Muscle of back (tissue), 13 donors: ENCODE measurements at places on chromosomes 2 and 18.

DNA sequence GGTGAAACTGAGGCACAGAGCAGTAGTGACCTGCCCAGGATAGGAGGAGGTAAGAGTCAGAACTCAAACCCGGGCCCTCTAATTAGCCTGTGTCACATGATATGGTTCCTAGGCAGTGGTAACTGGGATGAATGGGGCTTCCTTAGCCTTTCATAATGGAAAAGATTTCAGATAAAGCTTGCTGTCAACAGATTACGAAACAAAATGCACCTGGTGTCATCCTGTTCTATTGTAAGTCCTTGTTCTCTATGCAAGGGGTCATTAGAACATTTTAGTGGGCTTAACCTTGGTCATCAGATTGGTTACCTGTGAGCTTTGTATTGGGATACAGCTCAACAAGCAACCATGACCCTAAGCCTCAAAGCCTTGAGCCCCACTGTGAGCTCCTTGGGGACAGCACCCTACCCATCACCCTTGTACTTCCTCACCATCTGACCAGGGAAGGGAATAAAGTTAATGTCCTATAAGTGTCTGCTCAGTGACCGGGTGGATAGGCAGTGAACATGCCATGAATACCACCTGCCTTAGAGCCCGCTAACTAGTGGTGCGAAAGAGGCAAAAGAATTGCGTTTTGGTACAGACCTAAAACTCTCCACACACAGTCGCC, 70.3 kb upstream of the RMDN2 start:
- no peak for DNase-seq

GRCh38 chr2:182266909-182267308, 159.9 kb downstream of the PDE1A start:
- DNase-seq, result no peak

GRCh38 chr18:31840499-31840898, 79.8 kb upstream of the SLC25A52 start:
- DNase-seq, result no peak

DNA sequence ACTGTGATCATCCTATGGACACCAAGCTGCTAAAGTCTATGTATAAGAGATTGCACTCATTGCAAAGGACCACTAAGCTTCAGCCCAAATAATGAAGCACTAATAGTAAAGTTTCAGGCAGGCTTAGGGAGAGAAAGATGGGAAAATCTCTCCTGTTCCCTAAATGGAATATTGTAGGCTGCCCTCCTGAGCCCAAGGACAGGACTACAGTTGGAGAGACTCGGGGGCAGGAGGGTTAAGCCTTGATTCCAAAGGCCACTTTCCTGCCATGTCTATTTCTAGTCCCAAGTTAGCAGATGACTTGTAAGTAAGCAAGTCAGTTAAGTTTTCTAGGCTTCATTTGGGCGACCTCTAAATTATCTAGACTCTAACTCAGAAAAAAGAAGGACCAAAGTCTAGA, 9.0 kb downstream of the TMEM247 start:
- DNase-seq, result no peak

DNA sequence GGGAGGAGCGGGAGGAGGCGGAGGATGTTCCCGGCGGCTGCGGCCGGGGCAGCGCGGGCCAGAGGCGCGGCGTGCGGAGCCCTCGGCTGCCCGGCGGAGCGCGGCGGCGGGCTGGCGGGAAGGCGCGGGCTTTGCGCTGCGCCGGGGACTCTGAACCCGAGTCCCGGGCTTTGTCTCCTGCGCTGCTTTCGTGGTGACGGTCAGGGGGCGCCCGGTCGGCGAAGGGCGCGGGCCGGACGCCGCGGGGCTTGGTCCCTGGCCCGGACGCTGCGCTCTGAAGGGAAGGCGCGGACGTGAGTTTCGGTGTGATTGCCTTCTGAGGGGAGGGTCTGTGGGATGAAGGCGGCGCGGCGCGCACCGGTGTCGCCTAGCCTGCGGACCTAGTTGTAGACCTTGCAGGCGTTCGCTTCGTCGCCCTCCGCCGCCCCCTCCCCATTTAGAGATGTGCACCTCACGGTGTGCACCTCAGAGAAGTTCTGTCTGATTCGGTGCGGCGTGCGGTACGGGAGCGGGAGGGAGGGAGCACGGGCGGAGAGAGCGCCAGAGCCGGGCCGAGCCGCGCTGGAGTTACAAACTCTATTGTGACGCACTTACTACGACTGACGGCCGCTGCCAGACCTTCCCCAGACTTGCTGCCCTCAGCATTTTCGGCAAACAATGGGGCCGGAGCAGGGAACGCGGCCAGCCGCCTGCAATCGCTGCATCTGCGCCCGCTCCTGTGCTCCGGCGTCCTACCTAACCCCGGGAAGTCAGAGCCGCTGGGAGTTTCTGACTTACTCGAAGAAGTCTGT, 2.1 kb downstream of the BCL2L11 start:
- peak; percentile 82 for DNase-seq

- no peak for DNase-seq
Observed at GRCh38 chr18:13276530-13277520, 58.3 kb downstream of the LDLRAD4 start.

DNA sequence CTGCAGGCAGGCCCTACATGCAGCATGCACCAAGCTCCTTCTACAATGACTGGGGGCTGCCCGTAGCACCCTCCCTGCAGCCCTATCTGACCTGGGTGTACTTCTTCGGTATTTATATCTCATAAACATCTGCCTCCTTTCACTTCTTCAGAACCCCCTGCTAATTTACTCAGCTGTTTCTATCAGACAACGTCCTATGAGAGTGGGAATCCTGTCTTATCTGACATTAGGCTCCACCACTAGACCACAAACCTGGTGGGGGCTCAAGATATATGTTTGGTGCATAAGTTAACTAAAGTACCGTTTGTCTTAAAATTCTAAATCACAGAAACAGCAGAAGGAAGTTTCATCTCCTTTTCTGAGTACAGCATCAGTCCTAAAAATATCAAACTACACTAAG, 10.6 kb downstream of the HSBP1L1 start:
- no peak for DNase-seq

DNA sequence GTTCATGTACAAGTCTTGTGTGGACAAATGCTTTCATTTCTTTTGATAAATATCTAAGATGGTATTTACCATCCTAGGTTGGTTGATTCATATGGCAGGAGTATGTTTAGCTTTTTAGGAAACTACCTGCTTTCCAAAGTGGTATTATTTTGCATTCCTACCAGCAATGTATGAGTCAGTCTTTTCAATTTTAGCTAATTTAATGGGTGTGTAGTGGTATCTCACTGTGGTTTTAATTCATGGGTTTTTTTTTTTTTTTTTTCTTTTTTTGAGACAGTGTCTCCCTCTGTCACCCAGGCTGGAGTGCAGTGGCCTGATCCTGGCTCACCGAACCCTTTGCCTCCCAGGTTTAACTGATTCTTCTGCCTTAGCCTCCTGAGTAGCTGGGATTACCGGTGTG, 4.2 kb downstream of the ZNF512 start:
- no peak for DNase-seq
